ENCODE measurements at places on chromosomes 4 and X.
A peak's percentile ranks its signal among the peaks of the same experiment; 100 is the strongest.

DNA sequence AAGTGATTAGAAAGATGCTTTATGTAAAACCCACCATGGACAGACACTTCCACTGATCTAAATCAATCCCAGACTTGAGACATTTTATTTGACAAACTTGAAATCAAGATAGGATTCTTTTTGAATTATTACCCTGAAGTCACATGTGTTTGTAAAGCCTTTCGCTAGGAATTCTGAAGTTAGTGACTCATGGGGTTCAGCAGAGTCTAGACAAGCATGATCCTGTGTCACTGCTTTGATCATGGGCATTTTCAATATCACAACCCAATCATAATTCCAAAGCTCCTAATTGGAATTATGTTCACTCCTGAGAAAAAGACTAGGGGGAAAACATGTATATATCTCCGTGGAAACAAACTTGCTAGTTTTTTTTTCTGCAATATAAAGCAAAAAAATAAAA lies 67.5 kb upstream of the BMP3 start:
- DNase-seq = no peak

GRCh38 chr4:166169111-166169510 lies 296.1 kb downstream of the TLL1 start:
- DNase-seq = no peak

- no peak for DNase-seq
These were observed 151.9 kb downstream of the AFAP1 start for GRCh38 chr4:7787681-7788141.

DNA sequence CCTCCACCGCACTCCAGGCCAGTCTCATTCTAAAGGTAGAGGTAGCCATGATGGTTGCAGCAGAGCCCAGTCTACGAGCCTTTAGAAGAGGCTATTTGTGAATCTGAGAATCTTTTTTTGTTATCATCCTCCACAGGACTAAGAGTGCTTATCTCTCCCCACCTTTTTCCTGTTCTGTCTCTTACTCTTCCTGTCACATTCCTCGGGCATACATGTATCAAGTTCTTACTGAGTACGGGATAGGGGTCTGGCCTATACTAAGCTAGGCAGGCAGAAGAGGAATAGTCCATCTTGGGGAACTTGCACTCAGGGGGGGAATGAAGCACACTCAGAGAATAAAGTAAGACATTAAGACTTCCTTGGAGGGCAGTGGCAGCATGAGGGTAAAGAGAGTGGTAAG lies 25.7 kb downstream of the LAS1L start:
- no peak for DNase-seq

- DNase-seq = no peak
These were observed 210.4 kb upstream of the HDX start for GRCh38 chrX:84712621-84713020.

GRCh38 chr4:88971536-88971935 lies 85.4 kb downstream of the FAM13A start:
- DNase-seq = no peak

GRCh38 chr4:169174247-169174646 lies 96.5 kb downstream of the SH3RF1 start:
- DNase-seq = peak; percentile 16

DNA sequence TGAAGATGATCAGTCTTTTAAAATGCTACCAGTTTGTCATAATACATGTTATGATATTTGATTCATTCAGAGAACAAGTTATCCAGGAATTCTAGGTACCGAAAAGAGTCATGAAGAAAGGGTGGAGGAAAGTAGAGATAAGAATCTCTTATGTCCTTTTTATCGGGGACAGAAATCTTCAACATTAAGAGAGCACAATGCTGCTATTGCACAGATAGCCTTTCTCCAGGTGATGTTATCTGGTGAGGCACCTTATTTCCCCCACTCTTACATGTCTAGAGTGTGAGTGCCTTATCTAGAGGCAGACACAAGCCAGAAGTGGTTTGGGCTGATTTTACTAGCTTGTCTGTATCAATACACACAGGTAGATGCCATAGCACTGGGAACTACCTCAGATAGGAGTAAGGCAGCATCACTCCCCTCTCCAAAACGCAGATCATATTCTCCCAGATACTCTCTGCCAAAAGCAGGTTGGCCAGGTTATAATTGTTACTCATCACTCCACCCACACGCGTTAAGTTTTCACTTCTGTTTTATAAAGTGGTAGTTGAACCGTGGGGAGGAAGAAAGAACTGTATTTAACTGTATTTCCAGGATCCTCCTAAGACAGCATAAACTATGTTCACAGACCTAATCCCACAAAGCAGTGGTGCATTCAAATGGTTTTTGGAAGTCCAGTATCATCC lies 38.4 kb downstream of the AREG start:
- no peak for DNase-seq

DNA sequence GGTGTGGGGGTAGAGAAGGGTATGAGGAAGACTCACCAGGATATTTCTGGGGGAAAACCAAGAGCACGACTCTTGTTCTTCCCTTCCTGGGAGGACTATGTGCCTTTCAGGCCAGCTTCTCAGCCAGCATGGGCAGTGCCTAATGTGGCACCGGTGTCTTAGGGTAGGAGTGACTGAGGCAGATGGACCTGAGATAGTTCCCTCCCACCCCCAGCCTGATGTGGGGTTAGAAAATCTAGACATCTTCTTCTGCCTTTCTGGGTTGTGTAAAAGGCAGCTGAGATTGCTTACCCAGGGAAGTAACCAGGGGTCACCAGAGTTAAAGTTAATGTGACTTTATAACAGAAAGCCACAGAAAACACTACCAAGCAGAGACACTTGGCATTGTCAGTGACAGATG lies 127.3 kb downstream of the TMA16 start:
- DNase-seq = no peak

- DNase-seq = no peak
These were observed 48.5 kb downstream of the SMAD1 start for GRCh38 chr4:145530189-145530588.

GRCh38 chrX:34563804-34564203 lies 93.3 kb downstream of the TMEM47 start:
- DNase-seq = peak; percentile 18

DNA sequence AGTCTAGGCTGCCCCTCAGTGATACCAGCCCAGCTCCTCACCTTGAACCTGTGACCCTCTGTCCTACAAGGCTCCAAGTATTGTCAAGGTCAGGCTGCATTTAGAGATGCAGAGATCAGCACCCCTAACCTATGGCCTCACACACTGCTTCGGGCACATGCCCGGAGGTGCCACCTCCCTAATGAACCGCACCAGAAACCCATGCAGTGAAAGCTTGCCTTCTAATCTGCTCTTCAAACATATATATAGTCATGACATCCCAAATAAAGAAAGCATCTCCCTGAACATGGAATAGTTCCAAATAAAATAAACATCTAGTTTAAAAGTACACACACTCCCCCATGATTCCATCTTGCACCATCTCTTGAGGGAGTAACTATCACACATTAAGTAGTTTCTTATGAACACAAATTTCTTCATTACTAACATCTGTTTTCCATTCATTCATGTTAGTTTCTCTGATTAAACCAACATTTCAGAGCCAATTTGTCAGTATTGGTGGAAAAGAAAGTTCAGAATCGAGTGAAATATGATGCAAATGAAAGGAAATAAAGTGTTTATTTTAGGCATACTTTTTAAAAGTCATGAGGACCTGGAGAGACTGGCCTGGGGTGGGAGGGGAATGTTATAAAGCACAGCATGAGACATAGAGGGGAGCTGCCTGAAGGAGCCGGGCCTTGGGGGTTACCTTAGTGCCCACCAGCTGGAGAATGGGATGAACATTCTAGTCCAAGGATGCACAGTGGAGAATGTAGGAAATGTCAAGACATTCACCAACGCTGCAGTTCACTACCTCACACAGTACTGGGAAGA lies 19.2 kb downstream of the CC2D2A start:
- no peak for DNase-seq

GRCh38 chrX:140250391-140250790 lies 254.5 kb downstream of the SOX3 start:
- DNase-seq = no peak

GRCh38 chr4:147461161-147461560 lies 19.7 kb upstream of the EDNRA start:
- no peak for DNase-seq

DNA sequence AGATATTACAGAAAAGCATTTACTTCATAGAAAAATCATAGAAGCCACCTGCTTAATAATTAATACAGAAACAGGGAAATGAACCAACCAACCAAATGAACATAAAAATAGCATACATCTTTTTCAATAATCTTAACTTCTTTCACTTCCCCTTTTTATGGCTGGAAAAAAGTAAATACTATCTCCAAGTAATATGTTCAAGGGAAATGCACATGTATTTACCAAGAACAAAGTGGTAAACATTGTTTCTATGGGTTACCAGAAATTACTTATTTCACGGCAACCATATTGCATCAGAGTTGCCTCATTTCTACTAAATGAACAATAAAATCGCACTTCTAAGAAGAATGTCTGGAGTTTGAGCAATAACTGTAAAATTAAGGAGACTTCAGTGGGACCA lies 321.3 kb downstream of the TMA16 start:
- DNase-seq = no peak

DNA sequence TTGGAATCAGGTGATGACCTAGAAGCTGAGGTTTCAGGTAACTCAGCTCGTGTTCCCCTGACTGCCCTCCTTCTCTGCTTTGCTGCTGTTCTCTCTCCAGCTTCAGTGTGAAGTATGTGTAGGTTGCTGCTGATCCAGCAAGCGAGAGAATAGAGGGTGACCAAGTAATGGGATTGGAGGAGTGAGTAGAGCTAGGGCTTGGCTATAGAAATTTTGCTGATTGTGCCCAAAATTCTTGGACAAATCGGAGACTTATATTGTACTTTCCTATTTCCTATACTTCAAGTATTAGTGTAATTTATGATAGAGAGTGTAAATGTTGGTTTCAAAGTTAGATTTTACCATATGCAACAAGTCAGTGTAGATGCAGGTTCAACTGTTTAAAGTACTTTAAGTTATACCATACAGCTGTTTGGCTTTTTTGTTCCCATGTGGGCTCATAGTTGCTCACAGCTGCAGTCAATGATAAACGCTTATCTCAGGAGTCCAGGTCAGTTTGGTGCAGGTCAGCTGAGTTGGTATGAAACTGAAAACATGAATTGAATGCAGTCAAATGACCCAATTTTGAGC lies 48.0 kb downstream of the RAPGEF2 start:
- DNase-seq = no peak

DNA sequence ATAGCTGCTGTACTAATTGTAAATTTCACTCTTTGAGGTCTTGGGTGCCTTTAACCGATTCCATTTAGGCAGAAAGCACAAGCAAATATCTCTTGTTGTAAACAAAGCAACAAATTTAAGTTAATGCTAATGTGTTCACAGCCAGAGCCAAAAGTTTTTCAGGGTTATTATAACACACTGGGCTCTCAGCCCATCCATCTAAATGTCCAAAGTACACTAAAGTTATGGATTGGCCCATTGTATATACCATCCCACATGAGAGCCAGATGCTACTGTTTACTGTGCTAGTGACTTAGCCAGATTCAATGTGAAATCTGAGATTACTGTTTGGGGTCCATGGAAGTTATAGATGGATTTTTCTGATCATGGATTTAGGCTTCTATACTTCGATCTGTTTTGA lies 186.7 kb downstream of the LARP7 start:
- DNase-seq = no peak
